ENCODE measurements at places on chromosomes 6 and 20. TPM values are rescaled to one million over a fixed set of nuclear protein-coding genes. Genes with fewer than 3 reads are reported as not detected.
A peak's percentile ranks its signal among the peaks of the same experiment; 100 is the strongest.

Gene NFYA
- 31.5 TPM for total RNA-seq

Gene TCP11
- not detected for total RNA-seq

Gene C20orf204
- total RNA-seq, result 2.3 TPM

Gene HLA-DQB2
- total RNA-seq, result 0.69 TPM

DNA sequence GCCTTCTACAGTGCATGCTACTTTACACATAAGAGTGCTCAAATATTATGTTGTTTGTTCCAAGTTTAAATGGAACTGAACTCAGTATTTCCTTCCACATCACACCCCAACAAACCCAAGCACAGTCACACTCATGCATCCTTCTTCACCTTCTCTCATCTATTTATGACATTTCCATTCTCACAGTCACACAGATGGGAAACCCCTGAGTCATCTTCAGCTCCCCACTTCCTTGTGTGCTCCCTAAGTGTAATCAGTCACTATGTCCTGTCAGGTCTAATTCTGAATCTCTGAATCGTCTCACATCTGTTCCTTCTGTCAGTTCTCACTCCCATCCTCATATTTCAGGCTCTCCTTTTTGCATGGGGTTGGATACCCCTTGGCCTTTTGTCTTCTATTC lies 96.0 kb downstream of the RIMS1 start:
- DNase-seq, result no peak

DNA sequence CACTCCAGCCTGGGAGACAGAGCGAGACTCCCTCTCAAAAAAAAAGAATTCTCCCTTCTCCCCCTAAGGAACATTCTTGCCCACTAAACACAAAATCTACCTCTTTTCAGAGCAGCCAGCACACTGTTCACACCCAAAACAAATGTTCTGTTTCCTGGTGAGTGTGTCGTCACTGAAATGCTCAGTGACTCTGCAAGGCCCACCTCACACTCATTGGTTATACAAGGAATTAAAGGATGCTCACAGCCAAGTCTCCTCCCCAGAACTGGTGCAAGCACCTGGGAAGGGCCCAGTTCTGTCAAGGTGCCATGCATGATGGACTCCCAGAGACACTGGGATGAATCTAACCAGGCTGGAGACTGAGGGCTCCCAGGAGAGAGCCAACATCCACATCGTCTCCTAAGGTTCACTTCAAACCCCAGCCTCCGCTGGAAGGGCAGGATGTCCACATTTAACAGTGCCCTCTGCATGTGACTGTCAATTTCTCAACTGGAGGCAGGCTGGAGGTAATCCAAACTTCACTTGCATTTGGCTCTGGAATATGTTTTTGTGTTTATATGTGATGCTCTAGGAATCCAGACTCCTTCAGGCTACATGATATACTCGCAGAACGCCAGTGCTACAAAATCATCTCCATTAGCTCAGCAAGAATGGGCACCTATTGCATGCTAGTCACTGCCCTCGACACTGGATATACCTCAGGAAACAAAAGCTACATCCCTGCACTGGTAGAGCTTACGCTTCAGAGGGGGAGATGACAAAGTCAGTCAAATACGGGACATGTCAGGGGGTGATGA lies 7.1 kb downstream of the RRBP1 start:
- DNase-seq, result no peak

DNA sequence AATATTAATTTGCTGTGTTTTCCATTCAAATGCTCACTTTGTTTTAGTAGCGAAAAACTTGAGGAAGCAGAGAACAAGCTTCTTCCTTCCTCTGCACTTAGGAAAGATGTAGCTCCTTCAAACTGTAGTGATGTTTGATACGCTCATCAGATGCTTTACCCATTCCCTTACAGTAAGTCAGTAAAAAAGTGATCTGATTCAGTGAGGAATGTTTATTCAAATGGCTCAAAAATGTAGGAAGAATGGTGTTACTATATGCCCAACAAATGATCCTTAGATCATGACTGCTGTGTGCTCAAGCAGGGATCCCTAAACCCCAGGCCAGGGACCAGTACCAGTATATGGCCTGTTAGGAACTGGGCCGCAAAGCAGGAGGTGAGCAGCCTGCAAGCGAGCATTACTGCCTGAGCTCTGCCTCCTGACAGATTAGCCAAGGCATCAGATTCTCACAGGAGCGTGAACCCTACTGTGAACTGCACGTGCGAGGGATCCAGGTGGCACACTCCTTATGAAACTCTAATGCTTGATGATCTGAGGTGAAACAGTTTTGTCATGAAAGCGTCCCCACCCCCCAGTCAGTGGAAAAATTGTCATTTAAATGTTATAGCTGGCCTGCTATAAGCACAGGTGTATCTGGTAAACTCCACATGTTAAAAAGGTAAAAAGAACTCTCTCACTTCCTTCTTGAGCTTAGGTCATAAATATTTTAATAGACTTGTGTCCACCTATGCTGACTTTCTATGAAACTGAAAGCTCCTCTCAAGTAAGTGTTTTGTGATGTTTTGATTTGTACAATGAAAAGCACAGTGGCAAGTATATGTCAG lies 187.2 kb downstream of the FOXC1 start:
- DNase-seq, result no peak

- no peak for DNase-seq
Observed at GRCh38 chr6:148217921-148218320, 124.7 kb upstream of the SASH1 start.

- DNase-seq, result no peak
Observed at GRCh38 chr6:24332317-24332716, 25.5 kb downstream of the DCDC2 start.

GRCh38 chr20:22523128-22523498 lies 61.3 kb downstream of the FOXA2 start:
- no peak for DNase-seq

- no peak for DNase-seq
Observed at GRCh38 chr6:35765739-35766138, 10.7 kb upstream of the CLPSL2 start.

- no peak for DNase-seq
Observed at GRCh38 chr6:32689531-32690501, 23.4 kb upstream of the HLA-DQB1 start.

- no peak for DNase-seq
Observed at GRCh38 chr6:53822401-53823125, 27.8 kb downstream of the LRRC1 start.

GRCh38 chr6:91185072-91185471 lies 598.2 kb upstream of the MAP3K7 start:
- DNase-seq, result no peak

DNA sequence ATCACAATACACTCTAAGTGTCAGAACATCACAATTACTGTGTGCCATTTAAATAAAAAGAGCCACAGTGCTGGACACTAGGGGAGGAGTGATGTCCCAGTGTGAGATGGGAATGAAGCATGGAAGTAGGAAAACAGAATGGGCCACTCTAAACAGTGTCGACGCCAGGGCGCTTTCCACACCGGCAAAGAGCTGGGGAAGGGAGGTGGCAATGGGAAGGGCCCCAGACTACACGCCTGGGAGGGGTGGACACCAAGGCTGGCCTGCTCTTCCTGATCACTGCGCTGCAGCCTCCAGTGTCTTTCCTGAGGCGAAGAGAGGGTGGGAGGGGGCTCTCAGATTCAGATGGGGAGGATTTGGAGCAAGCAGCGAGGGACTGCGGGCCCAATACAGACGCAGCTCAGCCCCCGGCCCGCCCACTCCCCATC lies 75.9 kb downstream of the ERMARD start:
- no peak for DNase-seq

DNA sequence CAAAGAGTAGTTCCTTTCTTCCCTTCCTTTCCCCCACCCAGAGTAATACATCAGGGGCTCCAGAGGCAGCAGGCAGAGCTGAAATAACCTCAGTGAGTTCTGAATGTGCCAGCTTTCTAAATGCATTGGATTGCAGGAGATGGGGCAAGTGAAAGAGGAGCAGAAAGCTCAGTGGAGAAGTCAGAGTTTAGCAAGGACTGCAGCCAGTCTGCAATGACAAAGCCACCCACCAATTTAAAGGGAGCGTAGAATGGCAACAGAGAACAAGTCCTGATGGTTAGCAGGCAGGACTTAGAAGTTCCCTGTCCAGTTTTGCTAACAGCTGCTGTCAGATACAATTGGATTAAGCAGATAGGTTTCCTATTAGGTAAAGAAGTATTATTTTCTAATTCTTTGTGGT lies 203.4 kb upstream of the RIN2 start:
- no peak for DNase-seq

- DNase-seq, result peak; percentile 97
Observed at GRCh38 chr6:118893807-118894424, at the start of gene ASF1A. Gene ASF1A (plus strand): TSS chr6:118894152. CDS start chr6:118894414, 262 bp downstream.

DNA sequence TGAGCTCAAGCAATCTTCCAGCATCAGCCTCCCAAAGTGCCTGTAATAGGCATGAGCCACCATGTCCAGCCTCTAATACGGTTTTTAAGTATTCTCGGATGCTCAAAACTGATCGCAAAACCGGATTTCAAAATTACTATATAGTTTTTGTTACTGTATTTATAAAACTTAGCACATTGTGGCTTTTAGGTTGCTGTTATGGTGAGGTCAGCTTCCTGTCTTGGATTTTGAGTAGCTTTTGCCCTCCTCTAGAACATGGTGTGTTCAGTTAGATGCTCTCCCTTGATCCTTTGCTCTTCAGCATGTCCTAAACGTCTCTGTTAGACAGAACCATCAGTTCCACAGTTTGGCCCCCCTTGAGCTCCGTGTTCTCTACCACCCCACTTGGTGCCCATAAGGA lies 96.2 kb downstream of the RPP40 start:
- DNase-seq, result no peak

- DNase-seq, result no peak
Observed at GRCh38 chr6:101110814-101111213, 229.7 kb upstream of the ASCC3 start.

DNA sequence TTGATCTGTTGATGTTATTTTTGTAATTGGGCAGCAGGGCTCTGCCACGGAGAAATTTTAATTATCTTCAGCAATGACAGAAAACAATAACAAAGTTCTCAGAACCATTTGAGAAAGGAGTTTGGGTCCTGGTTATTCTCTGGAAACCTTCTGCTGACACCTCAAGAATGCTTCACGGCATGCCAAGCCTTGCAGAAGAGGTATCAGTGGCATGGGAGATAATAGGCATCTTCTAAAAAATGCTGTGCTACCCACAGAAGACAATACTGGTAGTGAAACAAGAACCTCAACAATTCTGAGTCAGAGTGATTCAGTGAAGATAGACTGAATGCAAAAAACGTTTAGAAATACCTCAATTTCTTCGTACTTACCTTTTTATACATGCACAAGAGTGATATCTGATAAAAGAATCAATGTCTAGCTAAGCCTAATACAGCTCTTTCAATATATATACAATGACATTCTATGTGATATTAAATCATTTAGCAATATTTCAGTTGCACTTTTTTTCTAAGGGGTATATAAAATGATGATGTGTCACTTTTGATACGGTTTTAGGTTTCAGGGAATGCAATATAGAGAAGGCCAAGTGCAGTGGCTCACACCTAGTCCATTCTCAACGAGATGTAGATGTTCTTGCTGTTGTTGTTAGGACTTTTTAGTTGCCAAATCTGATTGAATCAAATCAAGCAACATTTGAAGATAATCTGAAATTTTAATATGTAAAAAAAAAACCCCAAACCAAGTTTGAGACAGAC lies 110.4 kb upstream of the COL21A1 start:
- no peak for DNase-seq

- peak; percentile 35 for DNase-seq
Observed at GRCh38 chr6:42220807-42221206, 3.1 kb upstream of the MRPS10 start.

- DNase-seq, result no peak
Observed at GRCh38 chr6:47358440-47359225, 48.9 kb upstream of the TNFRSF21 start.

DNA sequence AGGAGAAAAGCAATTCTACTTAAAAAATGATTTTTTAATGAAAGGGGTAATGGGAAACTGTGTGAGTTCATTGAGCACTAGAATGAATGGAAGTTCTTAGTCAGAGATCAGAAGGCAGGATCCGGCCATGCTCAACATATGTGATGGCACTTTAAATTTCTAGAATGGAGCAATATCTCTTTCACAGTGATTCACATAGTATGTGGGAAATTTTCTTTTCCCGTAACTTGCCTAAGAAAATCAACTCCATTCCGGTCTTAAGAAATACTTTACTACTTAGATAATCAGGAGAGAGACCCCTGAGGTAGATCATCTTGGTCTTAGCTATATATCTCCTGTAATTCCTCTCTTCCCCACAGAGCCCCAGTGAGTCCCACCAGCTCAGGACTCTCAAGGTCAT lies 131.8 kb downstream of the SCML4 start:
- DNase-seq, result no peak

DNA sequence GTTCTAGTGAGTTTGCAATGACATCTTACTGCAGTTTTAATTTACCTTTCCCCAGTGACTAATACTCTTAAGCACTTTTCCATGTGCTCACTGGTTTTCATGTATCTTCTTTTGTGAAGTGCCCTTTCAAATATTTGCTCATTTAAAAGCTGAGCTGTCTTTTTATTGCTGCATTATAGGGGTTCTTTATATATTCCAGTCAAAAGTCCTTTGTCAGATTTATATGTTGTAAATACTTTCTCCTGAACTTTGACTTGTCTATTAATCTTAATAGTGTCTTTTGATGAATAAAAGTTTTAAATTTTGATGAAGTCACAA lies 50.2 kb upstream of the ELOVL5 start:
- DNase-seq, result no peak

DNA sequence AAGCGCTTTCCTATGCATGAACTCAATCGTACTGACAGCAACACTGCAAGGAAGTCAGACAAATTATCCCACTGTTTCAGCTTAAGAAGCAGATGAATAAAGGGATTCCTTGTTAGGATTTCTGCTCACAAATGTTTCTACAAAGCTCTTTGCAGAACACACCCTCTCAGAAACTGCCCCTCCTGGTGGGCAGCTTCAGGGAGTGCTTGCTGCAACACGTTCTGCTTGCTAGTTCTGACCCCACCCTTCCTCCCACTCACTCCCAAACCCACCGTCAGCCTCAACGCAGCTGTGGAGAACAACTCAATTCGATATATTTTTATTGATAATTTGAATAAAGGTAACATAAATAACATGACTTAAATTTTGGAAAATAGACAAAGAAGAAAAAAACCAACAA lies 250.8 kb upstream of the PRDM1 start:
- DNase-seq, result no peak

- no peak for DNase-seq
Observed at GRCh38 chr6:151060766-151061531, 178.8 kb upstream of the AKAP12 start.

DNA sequence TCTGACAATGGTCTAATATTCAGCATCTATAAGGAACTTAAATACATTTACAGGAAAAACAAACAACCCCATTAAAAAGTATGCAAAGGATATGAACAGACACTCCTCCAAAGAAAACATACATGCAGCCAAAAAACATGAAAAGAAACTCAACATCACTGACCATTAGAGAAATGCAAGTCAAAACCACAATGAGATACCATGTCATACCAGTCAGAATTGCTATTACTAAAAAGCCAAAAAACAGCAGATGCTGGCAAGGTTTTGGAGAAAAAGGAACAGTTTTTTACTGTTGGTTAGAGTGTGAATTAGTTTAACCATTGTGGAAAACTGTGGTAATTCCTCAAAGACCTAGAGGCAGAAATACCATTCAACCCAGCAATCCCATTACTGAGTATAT lies 339.0 kb upstream of the ADGRB3 start:
- no peak for DNase-seq

- no peak for DNase-seq
Observed at GRCh38 chr20:48015943-48016723, 230.9 kb upstream of the SULF2 start.

GRCh38 chr6:101296169-101296960 lies 97.1 kb upstream of the GRIK2 start:
- no peak for DNase-seq
